ENCODE measurements at places on chromosomes 4 and X.

GRCh38 chrX:38116706-38117105 is 104.0 kb downstream of the SRPX start:
- no peak for DNase-seq

GRCh38 chr4:41537292-41537890 is 566 bp upstream of the LIMCH1 start:
- no peak for DNase-seq

DNA sequence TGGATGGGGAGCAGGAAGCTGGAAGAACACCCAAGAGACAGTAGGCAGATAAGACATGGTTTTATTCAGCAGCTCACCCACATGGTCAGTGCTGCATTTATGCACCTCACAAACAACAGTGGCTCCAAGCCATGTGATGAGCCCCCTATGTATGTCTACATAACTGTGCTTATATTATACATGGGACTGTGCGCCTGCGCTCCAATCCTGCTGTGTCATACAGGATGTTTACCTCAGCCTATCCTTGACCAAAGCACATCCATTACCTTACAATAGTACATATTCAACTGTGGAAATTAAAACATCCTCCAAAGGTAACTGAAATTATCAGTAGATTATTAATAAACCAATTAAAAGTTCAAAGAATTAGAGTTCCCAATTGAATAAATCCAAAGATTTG is 44.1 kb upstream of the SGMS2 start:
- peak; percentile 23 for DNase-seq

- no peak for DNase-seq
These were observed 608.8 kb upstream of the PCDH10 start for GRCh38 chr4:132540268-132540667.

DNA sequence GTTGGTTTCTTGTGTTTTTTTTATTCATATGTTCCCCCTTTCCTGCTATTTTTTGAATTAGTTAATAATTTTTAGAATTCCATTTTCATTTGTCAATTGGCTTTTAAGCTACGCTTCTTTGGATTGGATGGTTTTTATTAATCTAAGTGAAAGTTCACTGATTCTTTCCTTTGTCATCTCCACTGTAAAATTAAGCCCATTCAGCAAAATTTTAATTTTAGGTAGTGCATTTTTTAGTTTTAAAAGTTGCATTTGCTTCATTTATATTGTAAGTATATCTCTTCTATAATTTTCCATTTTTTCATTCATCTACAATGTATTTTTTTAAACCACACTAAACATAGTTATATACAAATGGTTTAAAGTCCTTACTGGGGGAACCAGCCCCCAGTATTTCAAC is 417.3 kb upstream of the HTR2C start:
- no peak for DNase-seq
